Fibroblast of skin of left biceps (primary cell): ENCODE measurements at places on chromosomes 12 and 14.

- DNase-seq: no peak
Measured at GRCh38 chr12:120039711-120040110, 50.7 kb downstream of the BICDL1 start.

GRCh38 chr12:92272061-92272964, 126.7 kb upstream of the BTG1 start:
- DNase-seq: no peak

GRCh38 chr14:77046721-77047120, 18.2 kb upstream of the IRF2BPL start:
- no peak for DNase-seq

GRCh38 chr14:68477461-68478085, 315.3 kb downstream of the ZFP36L1 start:
- no peak for DNase-seq

GRCh38 chr12:115147916-115148315, 463.9 kb upstream of the TBX3 start:
- DNase-seq: no peak

- DNase-seq: no peak
Measured at GRCh38 chr12:5507401-5507935, 75.6 kb downstream of the NTF3 start.

- DNase-seq: no peak
Measured at GRCh38 chr12:6354495-6355393, 12.9 kb upstream of the TNFRSF1A start.
